Neural progenitor cell (in vitro differentiated cells): ENCODE measurements at places on chromosomes 6 and 20.

GRCh38 chr6:169805242-169805838, 53.9 kb downstream of the ERMARD start:
- peaks cover 21% of the 10 kb centered on the region for H3K27me3 ChIP-seq
- no peak for DNase-seq
- H3K4me1 ChIP-seq = peaks cover 24% of the 10 kb centered on the region

DNA sequence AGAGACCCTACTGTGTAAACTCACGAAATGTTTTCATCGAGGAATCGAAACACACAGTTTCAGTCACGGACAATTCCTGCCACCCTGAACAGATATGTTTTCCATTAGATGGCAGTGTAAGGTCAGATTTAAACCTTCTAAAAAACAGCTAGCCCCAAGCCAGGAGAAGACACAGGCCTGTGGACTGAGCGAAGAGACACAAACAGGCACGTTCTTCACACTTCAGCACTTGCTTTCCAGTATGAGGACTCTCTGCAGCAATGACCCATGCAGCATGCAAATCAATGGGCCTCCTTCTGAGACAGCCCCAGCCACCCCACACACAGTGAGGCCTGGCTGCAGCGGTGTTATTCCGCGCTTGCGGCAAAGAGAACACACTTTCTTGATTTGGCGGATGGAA, 31.9 kb downstream of the HUS1B start:
- H3K27ac ChIP-seq = no peak overlapping the region
- H3K36me3 ChIP-seq = no peaks in the 10 kb centered on the region
- DNase-seq = peak; percentile 36
- no peaks in the 10 kb centered on the region for H3K27me3 ChIP-seq
- H3K4me3 ChIP-seq = no peak overlapping the region

DNA sequence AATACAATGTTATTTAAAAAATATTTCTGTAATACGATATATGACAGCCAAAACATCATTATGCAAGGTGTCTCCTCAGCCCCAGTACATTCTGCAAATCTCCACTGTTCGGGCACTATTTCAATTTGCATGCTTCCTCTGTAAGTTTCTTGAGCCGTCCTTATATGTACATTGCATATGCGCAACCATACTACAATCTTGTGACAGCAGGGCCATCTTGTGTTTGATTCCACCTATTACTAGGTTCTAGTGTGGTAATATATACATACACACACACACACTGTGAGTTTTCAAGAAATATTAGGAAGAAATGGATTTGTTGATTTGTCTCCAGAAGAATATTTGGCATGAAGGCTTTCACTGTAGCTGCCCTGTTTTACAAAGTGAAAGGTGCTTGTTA, 9.8 kb downstream of the LYRM4 start:
- H3K27me3 ChIP-seq = no peaks in the 10 kb centered on the region
- H3K4me3 ChIP-seq = no peak overlapping the region
- H3K36me3 ChIP-seq = no peaks in the 10 kb centered on the region
- no peak for DNase-seq
- H3K27ac ChIP-seq = no peak overlapping the region

DNA sequence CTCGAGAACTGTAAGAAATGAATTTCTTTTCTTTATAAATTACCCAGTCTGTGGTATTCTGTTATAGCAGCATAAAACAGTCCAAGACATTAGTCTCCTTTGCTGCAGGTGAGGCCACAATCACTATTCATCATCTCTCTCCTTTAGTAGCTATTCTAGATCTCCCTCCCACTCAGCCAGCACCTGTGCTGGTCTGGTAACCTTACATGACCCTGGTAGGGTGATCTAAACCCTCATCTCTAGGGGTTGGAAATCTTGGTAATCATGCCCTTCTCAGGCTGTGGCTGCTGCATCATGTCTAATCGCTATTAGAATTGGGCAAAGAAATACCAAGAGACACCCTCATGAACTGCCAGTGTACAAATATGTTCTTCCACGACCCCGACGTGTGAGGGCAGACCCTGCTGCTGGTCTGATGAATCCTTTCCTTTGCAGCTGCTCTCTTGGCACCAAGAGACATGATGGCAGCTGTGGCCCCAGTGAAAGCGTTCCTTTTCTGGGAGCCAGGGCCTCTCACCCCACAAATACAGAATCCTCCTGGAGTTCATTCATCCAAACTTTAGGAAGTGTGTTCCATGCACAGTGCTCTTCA, 23.0 kb upstream of the IGF2R start:
- H3K27ac ChIP-seq = no peak overlapping the region
- no peaks in the 10 kb centered on the region for H3K36me3 ChIP-seq
- H3K4me1 ChIP-seq = no peaks in the 10 kb centered on the region
- no peak overlapping the region for H3K4me3 ChIP-seq

GRCh38 chr20:42588847-42589246, 600.9 kb downstream of the PTPRT start:
- no peaks in the 10 kb centered on the region for H3K36me3 ChIP-seq
- no peak overlapping the region for H3K4me3 ChIP-seq
- H3K27ac ChIP-seq = no peak overlapping the region
- no peaks in the 10 kb centered on the region for H3K27me3 ChIP-seq

GRCh38 chr6:117616391-117617209, 14.3 kb upstream of the GOPC start:
- H3K4me3 ChIP-seq = no peak overlapping the region
- no peak overlapping the region for H3K27ac ChIP-seq
- no peak for DNase-seq
- H3K4me1 ChIP-seq = peaks cover 15% of the 10 kb centered on the region
- H3K36me3 ChIP-seq = no peaks in the 10 kb centered on the region

DNA sequence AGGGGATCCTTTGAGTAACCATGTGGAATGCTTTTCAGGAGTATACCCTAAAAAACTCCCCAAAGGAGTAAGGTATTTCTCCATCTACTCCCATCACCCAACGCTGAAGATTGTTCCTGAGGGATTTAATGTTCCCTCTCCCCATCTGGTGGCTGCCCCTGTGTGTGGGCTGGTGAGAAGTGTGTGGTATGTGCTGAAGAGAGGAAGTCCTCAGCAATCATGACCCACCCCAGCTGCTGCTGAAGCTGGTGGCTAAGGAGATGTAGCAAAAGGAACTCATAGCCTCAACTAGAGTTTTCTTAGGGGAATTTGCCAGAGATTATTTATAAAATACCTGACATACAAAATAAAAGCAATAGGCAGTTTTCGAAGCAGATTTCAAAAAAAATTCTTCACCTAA, 114.3 kb upstream of the JAG1 start:
- H3K27me3 ChIP-seq = no peaks in the 10 kb centered on the region
- peaks cover 3% of the 10 kb centered on the region for H3K4me1 ChIP-seq

DNA sequence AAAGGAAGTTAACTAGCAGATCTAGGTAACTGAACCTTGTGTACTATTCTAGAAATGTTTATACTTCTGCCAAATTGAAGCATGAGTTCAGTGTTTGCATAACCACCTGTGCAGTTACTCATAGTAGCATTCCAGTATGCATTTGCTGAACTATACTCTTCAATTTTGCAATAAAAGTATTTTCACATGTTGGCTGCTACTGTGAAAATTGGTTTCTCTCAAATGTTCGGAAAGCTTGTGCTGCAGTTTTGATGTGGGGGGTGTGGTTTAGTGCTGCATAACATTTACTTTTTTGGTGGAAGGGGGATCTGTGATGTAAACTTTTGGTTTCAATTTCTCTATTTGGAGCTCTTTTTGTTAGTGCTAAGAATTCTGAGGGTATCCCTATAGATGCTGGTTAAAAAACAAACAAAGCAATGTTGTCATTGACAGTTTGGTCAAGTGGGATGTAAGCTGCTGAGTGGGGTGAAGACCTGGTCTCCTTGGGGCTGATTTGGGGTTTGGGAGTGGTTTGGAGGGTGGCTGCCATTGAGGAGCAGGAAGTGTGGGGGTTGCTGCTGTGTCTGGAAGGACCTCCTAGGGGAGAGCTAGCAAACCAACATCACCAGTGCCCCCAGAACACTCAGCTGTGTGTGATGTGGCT, 87.8 kb downstream of the CARMIL1 start:
- H3K36me3 ChIP-seq = no peaks in the 10 kb centered on the region
- peaks cover 17% of the 10 kb centered on the region for H3K4me1 ChIP-seq
- no peak overlapping the region for H3K27ac ChIP-seq
- DNase-seq = no peak
- no peak overlapping the region for H3K4me3 ChIP-seq

- no peaks in the 10 kb centered on the region for H3K36me3 ChIP-seq
- no peaks in the 10 kb centered on the region for H3K4me1 ChIP-seq
- H3K27me3 ChIP-seq = no peaks in the 10 kb centered on the region
- H3K4me3 ChIP-seq = no peak overlapping the region
Observed at GRCh38 chr6:108616973-108617372, 56.3 kb downstream of the FOXO3 start.

DNA sequence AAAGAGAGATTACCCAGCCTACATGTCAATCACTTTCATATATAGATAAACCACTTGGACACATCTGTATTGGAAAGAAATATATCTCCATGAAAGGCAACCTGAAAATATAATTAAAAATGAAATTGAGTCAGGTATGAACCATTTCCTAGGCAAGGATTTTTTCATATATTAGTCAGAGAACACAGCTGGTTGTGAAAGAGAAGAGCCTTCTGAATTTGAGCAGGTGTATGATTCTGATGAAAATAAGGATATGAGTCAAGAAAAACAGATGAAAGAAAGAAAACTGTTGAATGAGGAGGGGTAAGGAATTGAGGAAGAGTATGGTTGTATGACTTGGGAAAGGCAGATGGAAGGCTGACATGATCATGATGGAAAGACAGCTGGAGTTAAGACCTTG, 441.1 kb downstream of the HAO1 start:
- H3K4me3 ChIP-seq = no peak overlapping the region
- no peaks in the 10 kb centered on the region for H3K4me1 ChIP-seq
- no peaks in the 10 kb centered on the region for H3K27me3 ChIP-seq
- no peaks in the 10 kb centered on the region for H3K36me3 ChIP-seq

- DNase-seq = no peak
- no peak overlapping the region for H3K4me3 ChIP-seq
- H3K27ac ChIP-seq = no peak overlapping the region
- no peaks in the 10 kb centered on the region for H3K4me1 ChIP-seq
- H3K36me3 ChIP-seq = no peaks in the 10 kb centered on the region
Observed at GRCh38 chr6:5531853-5532375, 270.6 kb downstream of the FARS2 start.

DNA sequence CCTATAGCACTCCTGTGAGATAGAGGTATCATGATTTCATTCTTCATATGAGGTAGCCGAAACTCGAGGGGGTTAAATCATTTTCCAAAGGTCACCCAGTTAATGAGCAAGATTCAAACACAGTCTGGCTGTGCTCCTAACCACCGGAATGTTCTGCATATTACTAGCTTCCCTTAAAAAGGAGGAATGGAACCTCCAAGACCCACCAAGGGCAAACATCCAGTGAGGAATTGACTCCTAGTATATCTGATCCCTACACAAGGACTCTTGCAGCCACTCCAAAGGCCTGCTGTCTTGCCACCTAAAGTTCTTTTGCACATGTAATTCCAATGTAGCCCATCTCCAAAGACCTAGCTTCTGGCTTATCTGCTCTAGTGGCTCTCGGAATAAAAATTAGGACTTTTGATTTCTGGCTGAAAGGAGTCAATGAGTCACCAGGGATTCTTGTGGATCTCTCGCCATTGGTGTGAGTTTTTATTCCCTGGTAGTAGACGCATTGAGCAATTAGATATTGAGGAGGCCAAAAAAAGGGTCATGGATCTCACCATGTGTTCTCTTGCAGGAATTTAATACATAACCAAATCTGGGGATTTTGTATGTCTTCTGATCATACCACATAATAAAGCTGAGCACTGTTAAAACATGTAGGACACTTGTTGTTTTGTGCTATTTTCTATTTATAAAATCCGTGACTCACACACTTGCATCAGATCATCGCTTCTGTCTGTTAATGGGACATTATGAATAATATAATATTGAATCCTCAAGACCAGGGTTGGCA, 9.1 kb downstream of the BCAS1 start:
- no peak overlapping the region for H3K27ac ChIP-seq
- no peak overlapping the region for H3K4me3 ChIP-seq
- H3K27me3 ChIP-seq = no peaks in the 10 kb centered on the region
- no peaks in the 10 kb centered on the region for H3K4me1 ChIP-seq
- DNase-seq = no peak

DNA sequence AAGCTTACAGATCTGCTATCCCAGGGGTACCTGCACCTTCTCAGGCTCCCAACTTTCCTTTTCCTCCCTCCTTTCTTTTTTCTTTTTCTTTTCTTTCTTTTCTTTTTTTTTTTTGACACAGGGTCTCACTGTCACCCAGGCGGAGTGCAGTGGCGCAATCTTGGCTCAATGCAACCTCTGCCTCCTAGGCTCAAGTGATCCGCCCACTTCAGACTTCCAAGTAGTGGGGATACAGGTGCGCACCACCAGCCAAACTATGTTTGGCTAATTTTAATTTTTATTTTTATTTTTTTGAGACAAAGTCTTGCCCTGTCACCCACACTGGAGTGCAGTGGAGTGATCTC, 36.0 kb downstream of the PIM1 start:
- H3K4me1 ChIP-seq = no peaks in the 10 kb centered on the region
- DNase-seq = no peak
- H3K27me3 ChIP-seq = no peaks in the 10 kb centered on the region
- H3K27ac ChIP-seq = no peak overlapping the region
- H3K4me3 ChIP-seq = no peak overlapping the region
- H3K36me3 ChIP-seq = no peaks in the 10 kb centered on the region

GRCh38 chr6:146426516-146426915, 117.1 kb upstream of the RAB32 start:
- no peaks in the 10 kb centered on the region for H3K27me3 ChIP-seq
- peaks cover 16% of the 10 kb centered on the region for H3K4me1 ChIP-seq
- no peak for DNase-seq
- no peak overlapping the region for H3K27ac ChIP-seq

- H3K36me3 ChIP-seq = no peaks in the 10 kb centered on the region
- H3K4me1 ChIP-seq = peaks cover 20% of the 10 kb centered on the region
- peaks cover 5% of the 10 kb centered on the region for H3K27me3 ChIP-seq
- peak; percentile 68 for DNase-seq
Observed at GRCh38 chr20:45378191-45378590, at the start of gene TP53TG5. Gene TP53TG5 (minus strand): TSS chr20:45378325. CDS start chr20:45378236, 89 bp downstream.

DNA sequence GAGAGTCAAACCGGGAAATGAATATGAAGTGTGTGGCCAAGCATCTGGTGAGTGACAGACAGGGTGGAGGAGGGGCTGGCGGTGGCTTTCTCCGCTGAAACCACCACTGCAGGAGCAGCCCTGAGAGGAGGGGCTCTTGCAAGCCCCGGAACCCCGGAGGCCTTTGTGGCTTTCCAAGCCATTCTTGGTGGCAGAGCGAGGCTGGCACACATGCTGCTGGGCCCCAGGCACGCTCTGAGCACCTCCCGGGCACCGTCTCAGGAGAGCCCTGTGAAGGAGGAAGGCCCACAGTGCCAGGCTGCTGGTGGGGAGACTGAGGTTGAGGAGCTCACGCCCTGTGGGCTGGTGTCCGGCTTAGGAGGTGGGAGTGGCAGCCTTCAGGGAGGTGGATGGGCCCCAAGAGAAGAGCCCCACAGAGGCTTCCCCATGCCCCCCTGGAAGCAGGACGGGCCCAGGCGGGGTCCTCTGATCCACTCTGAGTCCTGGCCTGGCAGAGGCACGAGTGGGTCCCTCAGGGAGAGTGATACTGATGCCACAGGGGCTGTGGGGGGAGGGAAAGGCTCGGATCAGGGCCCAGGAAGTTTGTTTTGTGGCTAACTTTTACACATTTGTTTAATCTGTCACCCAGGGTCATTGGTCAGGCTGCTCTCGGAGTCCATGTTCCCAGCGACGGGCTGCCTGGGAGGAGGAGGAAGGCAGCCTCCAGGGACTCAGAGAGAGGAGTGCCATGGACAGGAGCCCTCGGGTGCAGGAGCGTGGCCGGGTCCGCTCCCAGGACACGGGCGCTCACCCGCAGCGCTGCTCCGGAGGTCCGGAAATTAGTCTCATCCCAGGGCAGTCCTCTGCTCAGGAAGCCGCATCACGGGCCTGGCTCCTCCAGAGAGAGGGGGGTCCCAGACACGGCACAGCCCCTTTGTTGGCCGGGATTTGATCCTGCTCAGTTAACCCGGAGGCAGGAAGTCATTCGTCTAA, 170.7 kb downstream of the ERMARD start:
- peak; percentile 56 for DNase-seq
- no peak overlapping the region for H3K4me3 ChIP-seq
- H3K36me3 ChIP-seq = no peaks in the 10 kb centered on the region
